ENCODE measurements at places on chromosomes 5 and 9.
A peak's percentile ranks its signal among the peaks of the same experiment; 100 is the strongest.

- DNase-seq = no peak
These were observed 373.3 kb upstream of the KLF4 start for GRCh38 chr9:107862881-107863280.

DNA sequence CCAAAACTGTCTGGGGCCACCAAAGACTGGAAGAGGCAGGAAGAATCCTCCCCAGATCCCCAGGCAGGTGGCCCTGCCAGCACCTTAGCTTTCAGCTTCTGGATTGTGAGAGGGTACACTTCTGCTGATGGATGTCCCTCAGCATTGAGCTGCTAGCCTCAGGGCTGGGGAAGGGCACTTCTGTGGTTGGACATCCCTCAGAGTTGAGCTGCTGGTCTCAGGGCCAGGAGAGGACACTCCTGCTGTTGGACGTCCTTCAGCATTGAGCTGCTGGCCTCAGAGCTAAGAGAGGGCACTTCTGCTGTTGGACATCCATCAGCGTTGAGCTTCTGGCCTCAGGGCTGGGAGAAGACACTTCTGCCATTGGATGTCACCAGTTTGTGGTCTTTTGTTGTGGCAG, 83.8 kb upstream of the FCN1 start:
- no peak for DNase-seq

- DNase-seq = peak; percentile 78
These were observed 32.1 kb downstream of the PTPA start for GRCh38 chr9:129143031-129143927.

DNA sequence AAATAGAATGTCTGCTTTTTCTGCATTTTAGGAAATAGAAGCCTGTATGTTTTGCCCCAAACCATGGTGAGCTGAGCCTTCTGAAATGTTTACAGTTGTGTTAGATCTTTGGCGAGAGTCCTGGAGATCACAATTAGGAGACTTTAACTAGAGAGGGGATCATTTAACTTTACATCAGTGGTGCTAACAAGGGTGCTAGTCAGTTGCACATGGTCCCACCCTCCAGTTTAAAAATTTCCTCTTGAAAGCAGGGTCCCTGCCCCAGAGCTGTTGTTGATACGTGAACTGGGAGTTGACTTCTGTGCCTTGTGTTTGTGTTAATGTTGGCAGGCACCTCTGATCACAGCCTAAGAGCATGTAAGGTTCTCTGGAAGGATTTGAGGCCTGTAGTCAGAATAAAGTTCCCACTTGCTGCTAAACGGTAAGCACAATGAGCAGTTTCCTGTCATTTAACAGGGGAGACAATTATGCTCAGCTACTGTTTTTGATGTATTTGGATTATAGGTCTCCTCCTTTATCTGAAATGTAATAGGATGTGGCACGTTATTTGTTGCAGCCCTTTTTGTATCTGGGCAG, 43.7 kb downstream of the RASGRF2 start:
- DNase-seq = no peak

- no peak for DNase-seq
These were observed 71.0 kb downstream of the SH3PXD2B start for GRCh38 chr5:172383191-172383802.

- peak; percentile 44 for DNase-seq
These were observed 58.8 kb downstream of the MTRR start for GRCh38 chr5:7927466-7928375.

GRCh38 chr5:151406322-151406947, 41.0 kb upstream of the SLC36A1 start:
- no peak for DNase-seq

DNA sequence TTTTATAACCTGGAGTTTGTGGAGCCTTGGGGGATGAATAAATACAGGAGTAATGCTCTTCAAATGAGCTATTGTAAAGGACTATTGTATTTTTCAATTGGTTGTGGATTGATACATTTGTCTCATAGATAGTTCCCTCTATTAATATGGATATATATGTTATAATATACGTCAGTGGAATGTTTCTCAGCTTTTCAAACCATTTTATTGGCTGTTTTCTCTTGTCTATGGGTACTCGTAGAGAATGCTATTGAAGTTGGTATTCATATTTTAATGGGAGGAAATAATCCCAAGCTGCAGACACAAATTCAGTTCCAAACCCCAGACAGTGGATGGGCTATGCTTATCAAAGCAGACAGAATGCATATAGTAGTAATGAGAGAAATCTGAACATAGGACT, 181.8 kb upstream of the DAB2 start:
- DNase-seq = no peak

DNA sequence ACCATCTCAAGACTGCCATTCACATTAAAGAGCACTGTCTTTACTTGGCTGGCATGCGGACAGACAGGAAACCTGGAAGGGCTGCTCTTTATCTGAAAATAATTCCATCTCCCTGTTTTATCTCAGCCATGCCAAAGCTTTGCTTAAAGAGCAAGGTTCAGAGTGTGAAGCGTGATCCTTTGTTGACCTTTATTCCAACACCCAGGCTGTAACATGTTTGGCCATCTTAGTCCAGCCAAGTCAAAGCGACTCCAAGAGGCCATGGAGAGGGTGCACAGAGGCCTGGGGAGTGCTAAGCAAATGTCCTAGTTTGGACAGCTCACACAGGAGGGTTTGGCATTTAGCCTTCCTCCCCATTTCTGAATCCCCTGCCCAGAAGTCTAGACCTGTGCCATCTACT, 194.7 kb downstream of the PJA2 start:
- DNase-seq = no peak

DNA sequence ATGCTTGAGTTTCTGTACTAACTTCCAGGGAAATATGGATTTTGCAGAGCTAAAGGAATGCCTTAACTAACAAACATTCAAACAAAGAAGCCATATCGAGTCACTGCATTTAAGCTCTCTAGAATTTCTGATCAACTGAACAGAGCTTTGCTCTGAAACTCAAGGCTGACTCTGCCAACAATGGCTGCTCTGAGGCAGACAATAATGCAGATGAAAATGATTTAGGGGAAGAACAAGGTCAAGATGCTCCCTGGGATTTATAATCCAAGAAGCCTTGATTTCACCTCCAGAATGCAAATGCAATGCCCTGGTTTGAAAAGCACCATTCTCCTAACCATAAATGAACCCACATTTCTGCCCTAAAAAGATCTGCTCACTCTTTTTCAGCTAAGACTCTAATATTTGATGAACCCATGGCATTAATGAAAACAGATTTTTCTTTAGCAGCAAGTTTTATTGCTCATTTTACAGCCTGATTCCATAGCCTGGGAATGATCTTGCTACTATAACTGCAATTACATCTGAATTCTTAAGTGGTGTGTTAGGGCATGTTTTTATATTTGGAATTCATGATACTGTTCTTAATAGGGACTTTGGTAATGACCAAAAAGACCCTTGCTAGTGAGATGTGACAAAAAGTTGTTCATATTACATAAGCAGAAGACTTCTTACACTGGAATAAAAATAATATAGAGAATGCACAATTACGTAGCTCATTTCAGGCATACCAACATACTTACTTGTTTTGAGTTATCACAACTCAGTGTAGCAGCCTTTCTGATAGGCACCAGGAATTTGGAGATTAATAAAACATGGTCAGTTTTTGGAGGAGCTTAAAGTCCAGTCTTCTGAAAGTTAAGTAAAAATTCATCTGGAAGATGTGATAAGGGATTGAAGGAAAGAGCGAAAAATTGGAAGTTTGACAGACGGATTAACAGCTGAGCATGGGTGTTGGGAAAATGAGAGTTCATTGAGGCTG, 169.4 kb downstream of the TRPM3 start:
- no peak for DNase-seq

- DNase-seq = peak; percentile 62
These were observed 1.1 kb upstream of the ORM1 start for GRCh38 chr9:114321759-114322158.

DNA sequence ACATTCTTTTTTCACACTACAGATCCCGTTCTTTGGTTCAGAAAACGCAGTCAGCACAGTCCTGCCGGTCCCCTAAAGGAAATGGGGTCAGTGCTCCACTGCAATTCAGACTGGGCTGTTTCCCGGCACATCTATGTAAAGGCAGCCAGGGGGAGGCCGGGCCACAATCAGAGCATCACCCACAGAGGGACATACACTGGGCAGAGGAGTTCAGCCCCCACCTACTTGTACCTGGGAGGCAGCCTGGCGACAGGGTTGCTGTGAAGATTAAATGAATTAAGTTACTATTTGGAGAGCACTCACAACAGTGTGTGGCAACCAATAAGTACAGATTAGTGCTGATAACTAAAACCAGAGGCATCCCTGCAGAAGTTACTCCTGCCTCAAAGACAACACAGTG, 4.5 kb downstream of the PTPN3 start:
- no peak for DNase-seq

- DNase-seq = no peak
These were observed 213.3 kb upstream of the FBXL7 start for GRCh38 chr5:15286650-15287049.

- DNase-seq = no peak
These were observed 15.1 kb downstream of the RABGAP1 start for GRCh38 chr9:122955961-122956360.

GRCh38 chr5:119063579-119064379, 7.1 kb upstream of the DMXL1 start:
- DNase-seq = peak; percentile 37

- no peak for DNase-seq
These were observed 36.4 kb upstream of the TNFAIP8 start for GRCh38 chr5:119319401-119319800.

DNA sequence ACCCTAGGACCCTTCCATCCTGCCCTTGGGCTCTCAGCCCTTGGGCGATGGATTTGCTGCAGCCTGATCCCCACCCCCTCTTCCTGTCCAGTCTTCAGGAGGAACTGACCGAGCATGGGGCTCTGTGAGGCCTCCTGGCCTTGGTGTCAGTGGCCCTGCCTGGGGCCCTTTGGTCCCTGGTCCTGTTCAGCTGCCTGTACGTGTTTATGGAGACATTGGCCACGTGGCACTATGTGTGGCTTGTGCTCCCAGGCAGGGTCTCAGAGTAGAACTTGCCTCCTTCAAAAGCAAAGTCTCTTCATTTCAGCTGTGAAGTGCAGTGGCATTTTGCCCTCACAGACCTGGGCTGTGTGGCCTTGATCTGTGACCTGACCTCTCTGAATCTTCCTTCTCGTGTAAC, 11.1 kb downstream of the FCN2 start:
- no peak for DNase-seq

DNA sequence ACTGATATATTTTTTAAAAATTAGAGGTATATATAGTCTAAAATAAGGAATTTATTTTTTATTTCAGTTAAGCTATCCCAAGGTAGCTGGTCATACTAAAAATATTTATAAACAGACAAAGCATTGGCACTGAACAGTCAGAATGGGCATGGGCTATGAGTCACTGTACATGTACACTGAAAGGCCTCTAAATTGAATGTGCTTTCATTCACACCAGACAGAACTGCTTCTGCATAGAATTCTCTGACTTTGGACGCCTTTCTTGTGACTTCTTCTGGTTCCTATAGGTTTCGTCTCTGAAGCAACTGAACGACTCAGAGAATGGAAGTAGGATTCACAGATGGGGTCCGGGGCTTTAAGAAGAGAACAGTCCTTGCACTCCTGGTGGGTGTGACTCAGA, 394.8 kb upstream of the MEF2C start:
- no peak for DNase-seq

GRCh38 chr9:129414377-129414992, 206.4 kb downstream of the C9orf50 start:
- peak; percentile 33 for DNase-seq
